GM12878 (cell line): ENCODE measurements at places on chromosomes 12 and 14. TPM values are rescaled to one million over a fixed set of nuclear protein-coding genes. Genes with fewer than 3 reads are reported as not detected.
A peak's percentile ranks its signal among the peaks of the same experiment; 100 is the strongest.

The TOGARAM1 gene
- 5.9 and 7.7 TPM in 2 replicates for total RNA-seq

GRCh38 chr14:90427848-90428426 lies 31.1 kb downstream of the CALM1 start:
- H3K4me1 ChIP-seq = no peaks in the 10 kb centered on the region
- no peak overlapping the region for H3K4me3 ChIP-seq
- DNase-seq = no peak
- H3K27ac ChIP-seq = no peak overlapping the region
- H3K36me3 ChIP-seq = no peaks in the 10 kb centered on the region
- H3K27me3 ChIP-seq = no peaks in the 10 kb centered on the region; the same call in none of the 2 replicates

DNA sequence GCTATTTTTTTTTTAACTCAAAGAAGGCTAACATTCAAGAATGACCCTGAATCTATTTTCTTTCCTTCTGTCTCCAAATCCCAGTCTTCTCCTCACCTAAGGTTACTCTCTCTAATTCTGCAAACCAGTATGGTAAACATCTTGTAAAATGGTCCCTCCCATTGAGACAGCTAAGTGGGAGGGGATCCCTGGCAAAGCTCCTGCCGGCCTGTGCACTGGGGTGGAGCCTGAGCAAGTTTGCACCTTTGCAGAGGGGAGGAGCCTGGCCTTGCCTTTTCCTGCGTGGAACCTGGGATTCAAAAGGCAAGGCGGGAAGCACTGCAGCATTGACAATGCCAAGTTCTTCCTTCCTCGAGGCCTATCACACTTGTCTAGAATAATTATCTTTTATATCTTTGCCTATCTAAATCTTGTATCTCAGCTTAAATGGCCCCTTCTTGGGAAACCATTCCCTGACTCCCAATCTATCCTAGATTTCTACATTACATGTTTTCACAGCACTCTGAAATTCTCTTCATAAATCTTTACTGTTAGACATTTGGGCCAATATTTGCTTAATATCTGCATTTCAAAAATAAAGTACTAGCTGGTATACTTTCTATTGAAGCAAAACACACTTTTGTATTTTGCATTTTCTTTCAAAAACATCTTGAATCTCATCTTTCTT lies 83.0 kb downstream of the EPS8 start:
- H3K27me3 ChIP-seq = no peaks in the 10 kb centered on the region
- no peak overlapping the region for H3K27ac ChIP-seq
- no peak overlapping the region for H3K4me3 ChIP-seq
- no peaks in the 10 kb centered on the region for H3K36me3 ChIP-seq
- H3K4me1 ChIP-seq = no peaks in the 10 kb centered on the region

The C12orf54 gene
- 2.6 and 3.2 TPM in 2 replicates for total RNA-seq

DNA sequence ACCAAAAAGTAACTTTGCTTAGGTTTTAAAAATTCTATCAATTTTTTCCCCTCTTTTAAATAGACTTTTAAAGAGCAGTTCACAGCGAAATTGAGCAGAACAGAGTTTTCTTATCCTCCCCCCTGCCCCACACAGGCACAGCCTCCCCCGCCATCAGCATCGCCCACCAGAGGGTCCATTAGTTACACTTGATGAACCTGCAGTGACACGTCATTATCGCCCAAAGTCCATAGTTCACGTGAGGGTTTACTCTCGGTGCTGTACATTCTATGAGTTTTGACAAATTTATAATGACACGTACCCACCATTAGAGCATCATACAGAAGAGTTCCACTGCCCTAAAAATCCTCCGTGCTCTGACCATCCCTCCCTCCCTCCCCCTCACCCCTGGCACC lies 58.4 kb downstream of the FZD10 start:
- H3K4me1 ChIP-seq = no peaks in the 10 kb centered on the region
- H3K27ac ChIP-seq = no peak overlapping the region
- H3K36me3 ChIP-seq = no peaks in the 10 kb centered on the region
- DNase-seq = no peak

GRCh38 chr12:106179086-106179485 lies 40.3 kb upstream of the NUAK1 start:
- H3K36me3 ChIP-seq = no peaks in the 10 kb centered on the region
- no peak overlapping the region for H3K27ac ChIP-seq

The RILPL1 gene
- total RNA-seq = 0.41 and 0.56 TPM in 2 replicates

- no peak overlapping the region for H3K4me3 ChIP-seq
- no peaks in the 10 kb centered on the region for H3K36me3 ChIP-seq
- H3K27me3 ChIP-seq = no peaks in the 10 kb centered on the region
- DNase-seq = no peak
- H3K27ac ChIP-seq = no peak overlapping the region
These were observed 60.0 kb downstream of the BTG1 start for GRCh38 chr12:92085736-92086040.

GRCh38 chr12:51980051-51980808 lies 26.5 kb upstream of the TAMALIN start:
- no peak overlapping the region for H3K27ac ChIP-seq
- no peaks in the 10 kb centered on the region; the same call in 1 of the 2 replicates for H3K4me1 ChIP-seq
- peaks cover 11% of the 10 kb centered on the region for H3K27me3 ChIP-seq
- no peak overlapping the region for H3K4me3 ChIP-seq
- no peaks in the 10 kb centered on the region for H3K36me3 ChIP-seq
- no peak for DNase-seq

DNA sequence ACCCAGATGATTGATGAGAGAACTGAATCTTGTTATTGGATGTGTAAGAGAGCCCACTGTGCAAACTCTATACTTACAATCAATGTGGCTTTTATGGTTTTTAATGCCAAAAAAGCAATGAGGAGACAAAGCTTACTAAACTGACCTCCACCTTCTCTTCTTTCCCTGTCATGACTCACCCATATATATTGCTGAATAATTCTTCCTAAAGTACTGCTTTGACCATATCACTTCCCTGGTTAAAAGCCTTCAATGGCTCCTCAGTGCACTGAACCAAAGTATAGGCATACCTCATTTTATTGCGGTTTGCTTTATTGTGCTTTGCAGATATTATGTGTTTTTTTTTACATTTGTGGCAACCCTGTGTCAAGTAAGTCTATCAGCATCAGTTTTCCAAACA lies 138.4 kb upstream of the PELI2 start:
- H3K36me3 ChIP-seq = no peaks in the 10 kb centered on the region
- no peak for DNase-seq
- H3K4me1 ChIP-seq = no peaks in the 10 kb centered on the region
- no peak overlapping the region for H3K4me3 ChIP-seq
- no peaks in the 10 kb centered on the region for H3K27me3 ChIP-seq

The MRPL42 gene
- 77.9 and 81.0 TPM in 2 replicates for total RNA-seq

The KIF5A gene
- 2.2 and 2.9 TPM in 2 replicates for total RNA-seq

DNA sequence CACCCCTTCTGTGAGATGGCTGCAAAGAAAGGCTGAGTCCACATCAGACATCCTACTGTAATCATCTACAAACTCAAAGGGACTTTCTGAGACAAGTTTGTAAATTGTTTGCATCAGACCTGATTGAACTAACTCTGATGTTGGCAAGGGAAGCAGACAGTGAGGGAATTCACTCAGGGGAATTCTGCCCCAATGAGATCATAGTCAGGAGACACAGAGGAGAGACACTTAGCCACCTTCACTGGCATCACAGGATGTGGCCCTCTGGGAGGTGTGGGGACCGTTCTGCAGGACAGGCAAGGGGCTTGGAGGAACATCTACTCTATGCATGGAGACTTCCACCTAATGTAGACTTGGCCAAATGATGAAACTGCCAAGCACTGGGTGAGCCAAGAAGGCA lies 70.7 kb upstream of the DDX11 start:
- no peaks in the 10 kb centered on the region for H3K36me3 ChIP-seq
- H3K4me3 ChIP-seq = no peak overlapping the region
- peak; percentile 23 for DNase-seq

- no peaks in the 10 kb centered on the region for H3K4me1 ChIP-seq
- no peak overlapping the region for H3K4me3 ChIP-seq
- peaks cover 31% of the 10 kb centered on the region for H3K36me3 ChIP-seq
- DNase-seq = no peak
These were observed 14.9 kb upstream of the SCFD1 start for GRCh38 chr14:30607156-30607780.

The GPR68 gene
- 2.1 and 2.4 TPM in 2 replicates for total RNA-seq

The SERPINA12 gene
- total RNA-seq = not detected in 2 replicates

GRCh38 chr12:84073401-84073800 lies 839.2 kb downstream of the SLC6A15 start:
- no peaks in the 10 kb centered on the region for H3K36me3 ChIP-seq
- H3K4me3 ChIP-seq = no peak overlapping the region
- no peak overlapping the region for H3K27ac ChIP-seq
- no peaks in the 10 kb centered on the region for H3K27me3 ChIP-seq

DNA sequence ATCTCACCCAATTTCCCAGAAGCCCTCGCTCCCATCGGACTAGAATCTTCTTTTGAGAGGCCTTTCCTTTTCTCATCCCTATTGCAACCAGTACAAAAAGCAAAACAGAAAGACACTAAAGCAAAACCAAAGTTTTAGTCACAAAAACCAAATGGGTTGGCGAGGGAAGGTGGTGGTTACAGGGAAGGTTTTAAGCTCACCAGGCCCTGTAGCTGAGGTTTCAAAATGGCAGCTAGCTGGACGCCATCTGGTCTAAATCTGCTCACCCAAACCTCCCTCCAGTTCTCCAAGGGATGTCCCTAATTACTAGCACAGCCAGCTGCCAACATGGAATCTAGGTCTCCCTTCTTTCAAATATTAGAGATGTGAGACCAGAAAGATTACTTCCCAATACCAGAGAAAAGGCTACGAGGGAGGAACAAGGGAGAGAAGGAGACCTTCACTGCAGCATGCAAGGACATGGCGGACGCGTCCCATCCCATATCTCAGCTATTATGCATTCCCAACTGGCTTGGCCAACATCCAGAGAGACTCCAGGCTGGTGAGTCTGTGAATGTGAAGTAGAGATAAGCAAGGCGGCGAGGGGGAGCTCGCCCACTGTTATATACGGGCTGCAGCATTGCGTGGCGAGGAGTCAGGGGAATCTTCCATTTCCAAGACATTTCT lies 70.8 kb downstream of the DPF3 start:
- H3K4me1 ChIP-seq = no peaks in the 10 kb centered on the region
- no peak overlapping the region for H3K4me3 ChIP-seq
- no peaks in the 10 kb centered on the region for H3K27me3 ChIP-seq
- H3K27ac ChIP-seq = no peak overlapping the region

GRCh38 chr14:34966413-34966812 lies 16.4 kb upstream of the SRP54 start:
- H3K4me3 ChIP-seq = no peak overlapping the region
- no peak for DNase-seq
- H3K27me3 ChIP-seq = no peaks in the 10 kb centered on the region
- 0 out of 2 replicates have a peak, but pooled peaks cover 7% of the 10 kb centered on the region for H3K36me3 ChIP-seq
- no peaks in the 10 kb centered on the region; the same call in 1 of the 2 replicates for H3K4me1 ChIP-seq

- no peak overlapping the region; the same call in 1 of the 2 replicates for H3K27ac ChIP-seq
- no peaks in the 10 kb centered on the region; the same call in 1 of the 2 replicates for H3K36me3 ChIP-seq
- H3K27me3 ChIP-seq = no peaks in the 10 kb centered on the region; the same call in 1 of the 2 replicates
- H3K4me3 ChIP-seq = peak overlapping the region; percentile 81
- peaks cover 3% of the 10 kb centered on the region for H3K4me1 ChIP-seq
These were observed 821 bp downstream of the TMEM106C start for GRCh38 chr12:47964106-47964728.

The VSX2 gene
- total RNA-seq = not detected in 2 replicates

The ADAM21 gene
- 0.15 TPM in 1 of 2 replicates, not detected in the other for total RNA-seq

DNA sequence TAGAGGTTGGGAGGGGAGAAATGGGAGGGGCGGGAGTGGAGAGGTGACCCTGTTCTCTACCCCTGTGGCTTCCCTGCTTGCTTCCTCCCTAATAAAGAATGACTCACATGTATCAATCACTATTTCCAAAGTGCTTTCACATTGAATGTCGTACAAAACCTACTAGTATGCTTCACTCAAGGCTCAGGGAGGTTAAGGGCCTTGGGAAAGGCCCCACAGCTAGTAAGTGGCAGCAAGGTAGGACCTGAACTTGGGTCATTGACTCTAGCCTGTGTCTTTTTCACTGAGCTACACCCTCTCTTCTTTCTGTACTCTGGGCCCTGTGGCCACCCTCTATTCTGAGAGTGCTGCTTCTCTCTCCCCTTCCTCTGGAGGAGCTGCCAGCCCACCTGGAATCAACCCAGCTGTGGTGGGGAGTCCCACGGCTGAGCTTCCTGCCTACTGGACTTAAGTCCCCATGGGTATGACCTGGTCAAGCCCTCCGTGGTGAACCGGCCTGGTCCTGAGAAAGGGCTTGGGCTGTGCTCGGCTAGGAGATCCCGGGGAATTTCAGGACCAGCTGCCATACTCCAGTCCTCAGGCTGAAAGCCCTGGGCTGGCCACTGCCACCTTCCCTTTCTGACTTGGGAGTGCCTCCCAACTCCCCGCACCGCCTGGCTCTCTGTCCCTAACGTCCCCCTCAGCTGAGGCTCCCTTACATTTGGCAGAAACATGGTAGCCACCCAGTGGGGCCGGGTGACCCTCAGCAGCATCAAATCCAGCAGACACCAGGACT lies 13.0 kb downstream of the SLC48A1 start:
- peaks cover 4% of the 10 kb centered on the region; the same call in 1 of the 2 replicates for H3K36me3 ChIP-seq
- H3K4me3 ChIP-seq = no peak overlapping the region
- no peaks in the 10 kb centered on the region for H3K27me3 ChIP-seq
- no peak overlapping the region for H3K27ac ChIP-seq
- no peak for DNase-seq

- no peaks in the 10 kb centered on the region; the same call in 1 of the 2 replicates for H3K4me1 ChIP-seq
- DNase-seq = no peak
- H3K27ac ChIP-seq = no peak overlapping the region
- peaks cover 4% of the 10 kb centered on the region; the same call in 1 of the 2 replicates for H3K36me3 ChIP-seq
These were observed 35.9 kb downstream of the RBM19 start for GRCh38 chr12:113930249-113930648.

- no peak overlapping the region for H3K27ac ChIP-seq
- H3K36me3 ChIP-seq = no peaks in the 10 kb centered on the region
- no peak for DNase-seq
- H3K27me3 ChIP-seq = peaks cover 2% of the 10 kb centered on the region
These were observed 6.1 kb upstream of the LRTM2 start for GRCh38 chr12:1814266-1814665.

The NPFF gene
- not detected in 2 replicates for total RNA-seq

- DNase-seq = peak; percentile 71
- H3K27me3 ChIP-seq = no peaks in the 10 kb centered on the region
- H3K36me3 ChIP-seq = no peaks in the 10 kb centered on the region
- H3K27ac ChIP-seq = peak overlapping the region; percentile 45
- no peak overlapping the region for H3K4me3 ChIP-seq
These were observed 19.7 kb downstream of the VDR start for GRCh38 chr12:47885012-47885501.

The ANKLE2 gene
- 63.5 and 65.9 TPM in 2 replicates for total RNA-seq

DNA sequence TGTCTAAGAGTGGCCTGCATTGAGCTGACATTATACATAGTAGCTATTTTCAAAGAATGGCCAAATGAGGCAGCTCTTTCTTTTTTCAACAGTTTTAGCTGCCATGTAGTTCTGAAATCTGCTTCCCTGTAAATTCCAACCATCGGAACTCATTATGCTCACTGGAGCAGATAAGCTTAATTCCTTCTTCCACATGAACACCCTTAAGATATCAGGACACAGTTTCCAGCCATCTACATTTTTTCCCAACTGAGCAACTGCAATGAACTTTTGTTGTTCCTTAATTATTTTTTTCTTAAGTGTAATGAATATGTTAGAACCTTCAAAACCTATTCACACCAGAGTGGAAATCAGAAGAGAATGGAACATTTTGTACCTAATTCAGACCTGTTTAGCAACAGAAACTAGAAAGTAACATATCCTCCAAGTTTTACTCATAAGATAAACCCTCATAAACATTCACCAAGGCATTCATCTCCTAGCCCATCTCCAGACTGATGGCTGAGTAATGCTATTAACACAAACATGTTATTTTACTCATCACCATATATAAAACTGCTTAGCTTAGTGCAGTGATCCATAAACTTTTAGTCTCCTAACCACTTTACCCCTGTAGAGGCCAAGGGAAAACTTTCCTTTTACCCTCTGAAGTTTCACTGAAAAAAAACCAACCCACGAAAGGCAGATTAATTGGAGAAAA lies 296.1 kb upstream of the SYT1 start:
- H3K4me3 ChIP-seq = no peak overlapping the region
- H3K36me3 ChIP-seq = no peaks in the 10 kb centered on the region
- H3K4me1 ChIP-seq = no peaks in the 10 kb centered on the region
- no peaks in the 10 kb centered on the region for H3K27me3 ChIP-seq

The HNRNPC gene
- 766 and 773 TPM in 2 replicates for total RNA-seq

The TMPRSS12 gene
- not detected in 2 replicates for total RNA-seq
